ENCODE measurements at places on chromosomes 7 and 10. TPM values are rescaled to one million over a fixed set of nuclear protein-coding genes. Genes with fewer than 3 reads are reported as not detected.

The CALHM3 gene
- not detected for total RNA-seq

The PAOX gene
- total RNA-seq: 4.2 TPM

The CLRN3 gene
- not detected for total RNA-seq

The ACSM6 gene
- total RNA-seq: not detected

Measured in articular chondrocyte of knee joint (primary cell).